ENCODE measurements at places on chromosomes 2 and 18.
A peak's percentile ranks its signal among the peaks of the same experiment; 100 is the strongest.

- DNase-seq = peak; percentile 35
These were observed 198.6 kb downstream of the MEMO1 start for GRCh38 chr2:31812051-31812798.

DNA sequence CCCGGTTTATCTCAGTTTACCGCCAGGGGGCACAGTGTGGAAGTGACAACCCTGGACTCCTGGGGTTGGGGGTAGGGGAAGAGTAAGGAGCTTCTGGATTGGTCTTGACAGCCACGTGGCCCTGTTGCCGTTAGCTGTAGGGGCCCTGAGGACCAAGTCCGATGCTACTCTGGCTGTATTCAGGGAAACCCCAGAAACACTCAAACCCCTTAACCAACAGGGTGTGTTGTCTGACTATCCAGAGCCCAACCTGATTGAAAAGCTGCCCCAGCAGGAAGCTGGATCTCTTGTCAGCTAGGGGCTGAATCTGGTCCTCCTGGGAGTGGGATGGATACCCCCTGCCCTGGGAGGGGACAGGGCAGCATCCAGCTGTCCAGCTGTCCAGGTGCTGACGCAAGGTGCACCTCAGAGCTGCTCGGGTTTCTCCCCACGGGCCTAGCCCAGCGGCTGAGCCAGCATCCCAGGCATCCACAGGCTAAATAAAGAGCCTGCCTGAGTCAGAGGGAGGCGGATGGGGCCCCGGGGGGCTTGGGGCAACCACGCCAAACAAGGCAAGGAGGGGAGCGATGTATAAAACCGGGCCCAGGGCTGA, 3.1 kb upstream of the GMPPA start:
- peak; percentile 60 for DNase-seq

- no peak for DNase-seq
These were observed 111.0 kb downstream of the RBM43 start for GRCh38 chr2:151150331-151151320.

DNA sequence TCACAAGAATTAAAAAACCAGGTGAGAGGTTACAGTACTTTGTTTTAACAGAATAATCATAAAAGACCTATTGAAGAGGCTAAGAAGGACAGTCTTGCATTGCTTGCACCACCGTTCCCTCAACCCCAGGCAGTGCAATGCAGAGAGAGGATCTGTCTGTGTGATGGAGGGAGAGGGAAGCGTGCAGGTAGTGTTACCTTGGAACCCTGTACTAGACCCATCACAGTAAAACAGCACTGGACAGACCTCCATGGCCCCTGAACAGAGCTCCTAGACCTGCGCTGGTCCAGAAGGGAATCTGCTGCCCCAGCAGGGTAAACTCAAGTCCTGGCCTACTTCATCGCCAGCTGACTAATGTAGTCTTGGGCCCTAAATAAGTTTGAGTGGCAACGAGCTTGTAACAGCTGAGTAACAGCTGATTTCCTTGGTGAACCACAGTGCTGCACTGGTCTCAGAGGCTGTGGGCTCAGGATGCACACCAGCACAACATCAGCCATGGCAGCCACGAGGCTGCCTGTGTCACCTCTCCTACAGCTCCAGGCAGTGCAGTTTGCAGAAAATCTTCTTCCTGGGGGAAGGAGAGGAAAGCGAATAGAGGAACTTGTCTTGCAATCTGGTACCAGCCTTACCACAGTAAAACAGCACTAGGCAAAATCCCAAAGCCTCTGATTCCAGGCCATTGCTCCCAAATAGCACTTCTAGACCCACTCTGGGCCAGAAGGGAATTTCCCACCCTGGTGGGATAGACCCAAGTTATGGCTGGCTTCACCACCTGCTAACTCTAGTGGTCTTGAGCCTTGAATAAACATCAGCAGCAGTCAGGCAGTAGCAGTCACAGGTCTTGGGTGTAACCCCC, 417.2 kb downstream of the CDH7 start:
- DNase-seq = no peak

- DNase-seq = no peak
These were observed 138.1 kb downstream of the DTNA start for GRCh38 chr18:34848156-34848555.

DNA sequence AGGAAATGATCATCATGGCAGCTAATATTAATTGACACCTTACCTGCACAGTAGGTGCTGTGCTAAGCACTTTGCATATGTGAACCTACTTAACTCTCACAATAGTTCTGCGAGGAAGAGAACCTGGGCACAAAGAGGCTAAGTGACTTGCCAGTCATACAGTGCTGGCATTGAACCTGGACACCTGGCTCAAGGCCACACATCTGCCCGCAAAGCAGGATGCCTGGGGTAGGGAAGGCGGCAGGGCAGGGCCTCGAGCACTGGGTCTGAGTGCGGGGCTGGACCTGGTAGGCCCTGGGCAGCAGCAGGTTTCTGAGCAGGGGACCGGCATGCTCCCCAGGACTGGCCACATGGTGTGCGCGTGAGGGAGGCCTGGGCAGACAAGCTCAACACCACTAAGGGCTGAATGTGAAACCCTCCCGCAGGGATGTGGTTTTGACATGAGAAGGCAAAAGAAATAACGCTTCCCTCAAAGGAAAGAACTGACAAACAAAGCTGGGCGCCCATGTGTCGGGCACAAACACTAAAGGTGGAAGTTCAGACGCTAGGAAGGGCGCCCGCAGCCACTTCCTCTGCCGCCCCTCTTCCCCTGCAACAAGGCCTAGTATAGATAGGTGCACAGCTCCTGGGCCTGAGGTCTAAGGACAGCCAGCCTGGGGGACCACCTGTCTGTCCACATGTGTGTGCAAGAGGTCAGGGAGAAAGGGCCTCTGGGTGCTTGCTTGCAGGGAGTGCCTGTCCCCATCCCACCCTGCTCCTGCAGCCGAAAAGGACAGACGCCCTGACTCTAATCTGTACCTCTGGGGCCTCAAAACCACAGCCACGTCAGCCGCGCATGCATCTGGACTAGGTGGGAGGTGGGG, 92.5 kb downstream of the ZFP36L2 start:
- DNase-seq = peak; percentile 87

GRCh38 chr2:28949617-28950305, 31.3 kb upstream of the TOGARAM2 start:
- DNase-seq = no peak

- DNase-seq = no peak
These were observed 131.7 kb downstream of the SLC4A3 start for GRCh38 chr2:219758907-219759680.

DNA sequence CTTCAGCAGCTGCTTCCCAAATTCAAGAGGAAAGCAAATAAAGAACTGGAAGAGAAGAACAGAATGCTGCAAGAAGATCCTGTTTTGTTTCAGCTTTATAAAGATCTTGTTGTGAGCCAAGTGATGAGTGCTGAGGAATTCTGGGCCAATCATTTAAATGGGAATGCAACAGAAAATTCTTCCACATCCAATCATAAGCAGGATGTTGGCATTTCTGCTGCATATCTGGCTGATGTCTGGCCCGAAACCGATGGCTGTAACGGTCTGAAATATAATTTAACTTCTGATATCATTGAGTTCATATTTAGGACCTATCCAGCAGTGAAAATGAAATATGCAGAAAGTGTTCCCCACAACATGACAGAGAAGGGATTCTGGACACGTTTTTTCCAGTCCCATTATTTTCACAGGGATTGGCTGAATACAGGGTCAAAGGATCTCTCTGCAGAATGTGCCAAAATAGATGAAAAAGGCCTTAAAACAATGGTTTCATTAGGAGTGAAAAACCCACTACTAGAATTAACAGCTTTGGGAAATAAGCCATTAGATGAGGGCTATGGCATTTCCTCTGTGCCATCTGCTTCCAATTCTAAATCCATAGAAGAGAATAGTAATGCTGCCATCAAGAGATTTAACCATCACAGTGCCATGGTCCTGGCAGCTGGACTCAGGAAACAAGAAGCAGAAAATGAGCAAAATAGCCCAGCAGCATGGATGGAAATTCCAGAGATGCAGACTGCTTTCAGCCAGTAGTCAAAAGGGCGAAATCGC, 175.6 kb downstream of the MC4R start:
- DNase-seq = no peak

- DNase-seq = peak; percentile 7
These were observed 215.6 kb downstream of the HDAC4 start for GRCh38 chr2:239184968-239185903.

DNA sequence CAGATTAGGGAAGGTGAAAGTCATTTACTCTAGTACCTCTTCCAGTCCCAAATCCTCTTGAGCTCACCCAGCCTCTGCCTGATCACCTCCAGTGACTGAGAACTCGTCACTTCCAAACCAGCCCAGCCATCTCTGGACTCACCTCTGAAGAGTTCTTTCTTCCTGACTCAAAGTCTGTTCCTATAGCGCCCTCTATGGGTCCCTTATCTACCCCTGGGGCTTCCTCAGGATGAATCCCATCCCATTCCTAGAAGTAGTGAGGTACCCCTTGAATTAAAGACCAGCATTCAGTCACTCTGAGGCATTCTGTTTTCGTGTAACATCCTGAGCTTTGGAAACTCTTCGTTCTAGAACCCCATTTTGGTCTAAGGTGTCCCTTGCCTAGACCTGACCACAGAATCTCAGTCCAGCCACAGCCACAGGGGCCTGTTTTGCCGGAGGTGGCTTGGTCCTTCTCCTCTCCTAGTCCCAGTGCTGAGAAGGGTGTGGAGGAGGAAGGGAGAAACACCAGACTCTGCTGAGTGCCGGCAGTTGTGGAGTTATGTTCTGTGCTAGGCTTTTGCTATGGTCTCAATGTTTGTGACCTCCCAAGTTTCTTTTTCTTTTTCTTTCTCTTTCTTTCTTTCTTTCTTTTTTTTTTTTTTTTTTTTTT, 32.7 kb downstream of the SIX3 start:
- DNase-seq = no peak

DNA sequence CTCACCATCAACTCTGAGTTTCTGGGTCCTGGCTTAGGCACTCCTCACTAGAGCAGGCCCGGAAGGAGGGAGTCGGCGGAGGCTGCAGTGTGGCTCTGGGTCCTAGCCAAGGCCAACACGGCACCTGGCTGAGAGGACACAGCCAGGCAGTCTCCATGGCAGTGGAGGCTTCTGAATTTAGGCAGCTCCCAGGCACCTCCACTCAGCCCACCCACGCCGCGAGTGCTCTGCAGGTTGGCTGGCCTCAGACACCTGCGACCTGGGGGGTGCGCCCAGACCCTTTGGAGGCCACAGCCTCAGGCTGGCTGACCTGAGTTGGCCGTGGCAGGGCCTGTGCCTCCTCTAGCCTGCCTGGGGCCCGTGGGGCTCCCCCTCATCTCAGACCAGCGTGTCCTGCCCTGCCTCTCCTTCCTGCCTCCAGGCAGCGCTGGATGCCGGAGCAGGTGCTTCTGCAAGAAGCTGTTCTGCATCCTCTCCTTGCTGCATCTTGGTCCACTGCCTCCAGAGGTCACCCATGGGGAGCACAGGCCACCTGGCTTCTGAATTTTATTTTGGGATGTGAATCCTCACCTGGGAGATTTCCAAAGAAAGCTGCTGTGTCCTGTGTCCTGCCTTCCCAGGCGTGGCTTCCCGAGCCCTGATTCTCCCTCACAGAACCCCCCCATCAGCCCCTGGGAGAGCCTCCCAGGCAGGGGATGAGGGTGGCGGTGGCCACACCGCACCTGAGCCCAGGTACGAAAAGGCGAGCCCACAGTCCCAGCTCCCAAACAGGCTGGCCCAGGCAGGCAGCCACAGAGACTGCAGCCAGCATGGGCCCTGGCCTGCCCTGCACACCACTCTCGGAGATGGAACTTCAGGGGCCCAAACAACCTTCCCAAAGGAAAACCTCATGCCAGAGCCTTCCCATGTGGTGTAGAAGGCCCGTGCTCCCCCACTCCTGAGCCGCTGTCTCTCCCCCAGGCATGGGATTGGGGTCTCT, 23.4 kb downstream of the AQP12A start:
- DNase-seq = no peak

GRCh38 chr2:40445467-40445866, 6.4 kb downstream of the SLC8A1 start:
- DNase-seq = no peak

- DNase-seq = no peak
These were observed 218.0 kb downstream of the DLGAP1 start for GRCh38 chr18:4236940-4237663.

DNA sequence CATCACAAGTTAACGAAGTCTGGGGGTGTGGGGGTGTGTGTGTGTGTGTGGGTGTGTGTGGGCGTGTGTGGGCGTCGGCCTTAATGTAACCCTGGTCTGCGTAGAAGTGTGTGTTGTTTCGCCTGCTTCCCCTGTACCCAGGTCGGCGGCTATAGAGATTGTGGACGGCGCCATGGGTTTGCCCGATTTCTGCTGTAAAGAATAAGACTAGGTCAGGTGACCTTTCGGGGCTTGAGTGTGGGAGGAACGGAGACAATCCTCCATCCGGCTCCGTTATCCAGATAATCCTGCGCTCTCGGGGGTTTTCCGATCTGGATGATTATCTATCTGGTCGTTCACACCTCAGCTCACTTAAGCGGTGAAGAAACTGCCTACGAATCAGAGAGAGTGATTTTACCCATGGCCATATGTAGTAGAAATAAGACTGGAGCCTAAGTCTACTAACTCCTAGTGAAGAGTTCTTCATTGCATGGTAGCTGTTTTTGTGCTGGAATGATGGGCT, 543 bp downstream of the HADHB start:
- peak; percentile 61 for DNase-seq

DNA sequence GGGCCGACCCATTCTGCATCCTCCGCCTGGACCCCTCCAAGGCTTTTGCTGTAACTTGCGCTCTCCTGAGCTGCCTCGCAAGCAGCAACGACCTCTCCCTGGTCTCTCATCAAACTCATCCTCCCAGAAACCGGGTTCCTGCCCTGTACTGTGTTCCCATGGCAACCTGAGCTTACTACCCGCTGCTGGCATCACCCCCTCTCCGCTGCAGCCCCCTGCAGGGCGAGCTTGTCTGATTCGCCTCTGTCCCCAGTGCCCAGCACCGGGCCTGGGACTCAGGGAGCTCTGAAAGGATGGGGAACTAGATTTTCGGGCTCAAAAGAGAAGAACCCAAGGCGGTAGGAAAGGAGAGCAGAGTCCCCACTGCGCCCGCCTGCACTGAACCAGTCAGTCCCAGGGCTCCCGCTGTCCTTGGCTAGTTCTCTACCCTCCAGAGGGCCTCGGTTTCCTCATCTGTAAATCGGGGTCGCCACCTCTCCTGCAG, 463 bp downstream of the HS1BP3 start:
- peak; percentile 46 for DNase-seq

DNA sequence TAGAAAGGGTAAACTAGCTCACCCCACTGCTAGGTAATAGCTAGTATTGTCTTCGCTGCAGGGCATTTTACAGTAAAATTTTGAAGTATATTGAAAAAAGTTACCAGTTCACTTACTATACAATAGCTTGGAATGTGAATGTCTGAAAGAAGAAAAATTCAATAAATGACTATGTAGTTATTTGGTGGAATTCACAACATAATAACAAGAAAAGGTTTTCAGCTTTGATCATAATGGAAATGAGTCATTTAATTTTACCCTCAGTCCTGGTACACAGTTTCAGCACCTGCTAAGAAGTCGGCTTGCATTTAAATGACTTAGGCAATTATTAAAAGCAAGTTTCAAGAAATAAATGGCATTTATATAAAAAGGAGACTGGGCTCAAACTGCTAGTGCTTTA, 90.4 kb downstream of the NUP35 start:
- DNase-seq = no peak

- DNase-seq = no peak
These were observed 134.5 kb downstream of the PTRHD1 start for GRCh38 chr2:24658531-24659202.
